Ascending aorta (tissue), 2 donors: ENCODE measurements at places on chromosomes 2 and 18. TPM values are rescaled to one million over a fixed set of nuclear protein-coding genes. Genes with fewer than 3 reads are reported as not detected.

The PUS10 gene
- 1.4 TPM for total RNA-seq

The GCG gene
- not detected for total RNA-seq

The ITGA6 gene
- total RNA-seq = 40.7 TPM

The MOGAT1 gene
- not detected for total RNA-seq

The CNTNAP5 gene
- not detected for total RNA-seq

The NRP2 gene
- total RNA-seq = 39.7 TPM

The C1D gene
- total RNA-seq = not detected

The IL1R2 gene
- 25.4 TPM for total RNA-seq

GRCh38 chr2:101264360-101264939 is 11.8 kb downstream of the CNOT11 start:
- no peak overlapping the region for H3K4me3 ChIP-seq
- DNase-seq = no peak
- H3K27ac ChIP-seq = no peak overlapping the region
- no peaks in the 10 kb centered on the region for H3K27me3 ChIP-seq
- no peaks in the 10 kb centered on the region for H3K4me1 ChIP-seq

DNA sequence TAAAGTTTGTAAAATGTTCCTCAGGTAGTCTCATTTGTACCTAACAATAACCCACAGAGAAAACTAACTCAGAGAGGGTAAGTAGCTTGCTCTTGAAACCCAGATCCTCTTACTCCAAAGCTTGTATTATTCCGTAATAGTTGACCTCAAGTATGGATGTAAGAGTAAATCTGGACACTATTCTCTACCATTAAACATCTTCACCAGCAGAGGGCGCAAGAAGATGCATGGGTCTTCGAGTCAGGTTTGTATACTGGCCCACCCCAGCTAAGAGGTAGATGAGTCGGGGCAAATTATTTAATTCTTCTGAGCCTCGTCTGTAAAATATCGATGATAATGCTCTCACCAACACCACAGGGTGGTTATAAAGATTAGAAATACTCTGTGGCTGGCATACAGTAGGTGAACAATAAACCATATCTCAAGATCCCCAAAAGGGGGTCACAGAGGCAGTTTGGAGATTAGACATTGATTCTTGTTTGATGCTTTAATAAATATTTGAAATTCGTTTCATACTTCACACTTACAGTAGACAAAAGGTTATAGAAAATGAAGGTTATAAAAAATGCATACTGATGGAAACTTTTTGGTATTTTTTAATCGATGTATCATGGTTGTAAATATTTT is 3.5 kb upstream of the CABLES1 start:
- no peaks in the 10 kb centered on the region for H3K36me3 ChIP-seq
- no peak overlapping the region for H3K27ac ChIP-seq
- H3K4me3 ChIP-seq = no peak overlapping the region
- H3K27me3 ChIP-seq = no peaks in the 10 kb centered on the region
- H3K4me1 ChIP-seq = no peaks in the 10 kb centered on the region
- peak; percentile 85 for DNase-seq

- no peaks in the 10 kb centered on the region for H3K27me3 ChIP-seq
- H3K36me3 ChIP-seq = no peaks in the 10 kb centered on the region
- no peak overlapping the region for H3K27ac ChIP-seq
- H3K4me1 ChIP-seq = no peaks in the 10 kb centered on the region
Observed at GRCh38 chr2:158717366-158718195, 77.5 kb upstream of the DAPL1 start.

- DNase-seq = no peak
- no peaks in the 10 kb centered on the region for H3K36me3 ChIP-seq
- H3K4me3 ChIP-seq = no peak overlapping the region
- no peaks in the 10 kb centered on the region for H3K27me3 ChIP-seq
- no peak overlapping the region for H3K27ac ChIP-seq
- no peaks in the 10 kb centered on the region for H3K4me1 ChIP-seq
Observed at GRCh38 chr2:190514676-190515075, 19.8 kb downstream of the NEMP2 start.

DNA sequence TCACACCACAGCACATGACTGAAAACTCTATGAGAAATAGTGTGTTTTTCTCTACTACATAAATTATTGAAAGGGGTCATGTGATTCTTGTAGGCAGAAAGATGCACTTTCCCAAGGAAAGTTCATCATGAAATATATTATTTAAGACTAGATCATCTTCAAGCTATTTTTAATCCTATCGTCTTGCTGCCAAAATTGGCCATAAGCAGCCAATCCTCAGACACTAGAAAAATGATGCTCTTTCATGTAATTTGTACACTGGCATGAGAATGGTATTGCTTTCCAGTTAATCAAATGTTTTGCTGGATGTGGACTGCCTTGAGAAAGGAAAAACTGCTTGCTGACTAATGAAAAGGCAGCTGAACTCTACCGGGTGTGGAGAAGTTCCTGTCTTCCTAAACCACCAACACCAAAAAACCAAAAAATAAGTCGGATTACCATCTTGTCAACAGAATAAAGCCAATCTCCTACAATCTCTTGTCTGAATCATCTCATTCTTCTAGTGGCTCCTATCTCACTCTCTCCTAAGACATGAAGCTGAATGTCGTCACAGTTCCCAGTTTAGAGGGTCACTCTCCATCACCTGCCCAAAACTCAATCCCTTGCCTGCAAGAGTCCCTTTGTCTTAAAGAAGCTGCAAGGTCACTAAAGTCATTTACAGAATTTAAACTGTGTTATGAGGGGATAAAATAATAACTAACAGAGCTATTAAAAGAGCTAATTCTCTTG is 5.3 kb downstream of the BCL2 start:
- no peak overlapping the region for H3K27ac ChIP-seq
- DNase-seq = no peak
- no peak overlapping the region for H3K4me3 ChIP-seq
- no peaks in the 10 kb centered on the region for H3K36me3 ChIP-seq
- no peaks in the 10 kb centered on the region for H3K27me3 ChIP-seq

GRCh38 chr2:231565887-231566594 is 26.6 kb upstream of the TEX44 start:
- H3K4me1 ChIP-seq = no peaks in the 10 kb centered on the region
- no peaks in the 10 kb centered on the region for H3K36me3 ChIP-seq
- no peaks in the 10 kb centered on the region for H3K27me3 ChIP-seq
- DNase-seq = no peak
- no peak overlapping the region for H3K4me3 ChIP-seq

DNA sequence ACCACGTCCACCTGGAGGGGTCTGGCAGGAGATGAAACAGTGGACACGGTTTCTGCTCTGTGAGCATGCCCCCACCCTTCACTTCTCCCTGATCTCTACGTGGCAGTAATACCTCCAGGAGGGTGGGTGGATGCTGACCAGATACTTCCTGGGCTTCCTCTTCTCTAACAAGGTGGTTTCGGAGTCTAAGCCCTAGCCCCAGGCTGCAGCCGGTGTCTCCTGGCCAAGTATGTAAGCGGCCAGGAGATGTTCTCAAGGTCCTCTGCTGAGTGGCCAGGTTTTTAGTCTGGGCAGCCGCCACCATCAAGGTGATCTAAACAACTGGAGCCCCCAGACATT is 101.8 kb upstream of the ASB18 start:
- H3K27me3 ChIP-seq = no peaks in the 10 kb centered on the region
- no peaks in the 10 kb centered on the region for H3K4me1 ChIP-seq
- no peaks in the 10 kb centered on the region for H3K36me3 ChIP-seq

GRCh38 chr2:240520130-240520973 is 37.4 kb downstream of the ANKMY1 start:
- no peaks in the 10 kb centered on the region for H3K27me3 ChIP-seq
- H3K27ac ChIP-seq = no peak overlapping the region
- H3K36me3 ChIP-seq = peaks cover 35% of the 10 kb centered on the region
- peaks cover 3% of the 10 kb centered on the region for H3K4me1 ChIP-seq
- peak; percentile 57 for DNase-seq

DNA sequence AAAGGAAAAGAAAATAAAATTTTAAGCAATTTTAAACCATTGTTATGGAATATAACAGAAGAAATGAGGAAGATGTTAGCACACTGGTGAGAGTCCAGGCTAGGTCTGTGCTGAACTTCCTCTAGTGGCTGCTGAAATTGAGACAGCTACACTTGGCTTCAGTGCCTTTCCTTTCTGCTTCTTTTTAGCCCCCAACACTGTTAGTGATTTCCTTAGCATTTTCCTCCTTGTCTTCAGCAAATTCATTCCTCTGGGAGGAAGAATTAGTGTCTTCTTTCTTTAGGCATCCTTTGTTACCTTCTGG is 47.6 kb downstream of the ITGAV start:
- no peaks in the 10 kb centered on the region for H3K4me1 ChIP-seq
- no peak for DNase-seq
- H3K36me3 ChIP-seq = peaks cover 24% of the 10 kb centered on the region
- H3K4me3 ChIP-seq = no peak overlapping the region
- no peaks in the 10 kb centered on the region for H3K27me3 ChIP-seq

DNA sequence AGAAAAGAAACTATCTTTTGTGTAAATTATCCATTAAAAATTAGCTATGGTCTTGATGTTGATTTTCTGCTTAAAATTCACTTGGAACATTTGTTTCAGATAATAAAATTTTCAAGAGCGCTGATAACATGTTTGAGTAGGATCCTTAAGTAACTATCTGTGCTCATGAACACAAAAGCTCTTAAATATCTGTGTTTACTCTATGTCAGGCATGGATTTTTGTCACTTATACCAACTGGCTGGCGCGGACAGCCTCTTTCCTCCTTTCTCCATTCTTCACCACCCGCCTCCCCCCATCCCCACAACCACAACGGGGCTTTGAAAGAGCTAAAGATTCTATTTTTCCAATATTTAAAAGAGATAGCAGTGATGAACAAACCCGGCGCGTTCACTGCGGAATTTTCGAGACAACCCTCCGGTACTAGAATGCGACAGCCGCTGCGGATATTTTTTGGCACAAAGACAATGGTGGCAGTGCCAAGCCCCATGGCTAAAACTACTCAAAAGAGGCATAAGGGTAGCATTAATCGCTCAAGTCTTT is 181.5 kb downstream of the TCF4 start:
- no peak for DNase-seq
- no peak overlapping the region for H3K4me3 ChIP-seq
- peaks cover 14% of the 10 kb centered on the region for H3K4me1 ChIP-seq
- no peaks in the 10 kb centered on the region for H3K36me3 ChIP-seq
- no peak overlapping the region for H3K27ac ChIP-seq

- H3K4me1 ChIP-seq = peaks cover 3% of the 10 kb centered on the region
- DNase-seq = no peak
- no peak overlapping the region for H3K27ac ChIP-seq
- no peak overlapping the region for H3K4me3 ChIP-seq
- no peaks in the 10 kb centered on the region for H3K27me3 ChIP-seq
- H3K36me3 ChIP-seq = peaks cover 11% of the 10 kb centered on the region
Observed at GRCh38 chr2:53941749-53942148, 29.0 kb downstream of the PSME4 start.

DNA sequence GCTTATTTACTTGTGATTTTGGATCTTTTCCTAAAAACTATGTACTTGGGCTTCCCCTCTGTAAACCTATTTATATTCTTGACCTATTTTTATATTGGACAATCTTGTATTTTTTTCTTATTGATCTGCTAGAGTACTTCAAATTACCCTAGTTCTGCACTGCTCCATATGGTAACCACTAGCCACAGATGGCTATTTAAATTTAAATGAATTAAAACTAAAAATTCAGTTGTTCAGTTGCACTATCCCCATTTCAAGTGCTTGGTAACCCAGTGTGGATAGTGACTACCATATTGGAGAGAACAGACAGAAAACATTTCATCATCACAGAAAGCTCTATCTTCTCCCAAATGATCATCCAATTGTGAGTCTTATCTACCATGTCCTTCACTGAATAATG is 74.3 kb downstream of the PDK1 start:
- H3K4me3 ChIP-seq = no peak overlapping the region
- no peaks in the 10 kb centered on the region for H3K36me3 ChIP-seq
- no peaks in the 10 kb centered on the region for H3K27me3 ChIP-seq
- no peak for DNase-seq
- H3K27ac ChIP-seq = no peak overlapping the region
- H3K4me1 ChIP-seq = no peaks in the 10 kb centered on the region

DNA sequence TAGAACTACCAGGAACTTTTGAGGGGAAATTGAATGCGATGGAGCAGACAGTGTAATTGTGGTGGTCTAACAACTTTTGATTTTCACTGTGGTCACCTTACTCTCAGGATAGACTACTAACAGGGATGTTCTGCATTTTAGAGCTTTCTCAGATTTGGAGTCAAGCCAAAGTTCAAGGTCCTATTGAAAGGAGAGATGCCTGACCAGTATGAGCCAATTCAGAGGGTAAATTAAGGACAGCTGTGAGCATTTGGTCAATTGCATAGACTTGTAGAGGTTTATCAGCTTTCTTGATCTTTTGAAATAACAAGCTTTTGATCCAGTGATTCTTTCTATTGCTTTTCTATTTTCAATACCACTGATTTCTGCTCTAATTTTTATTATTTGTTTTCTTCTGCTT is 1095.7 kb upstream of the CNTNAP5 start:
- H3K4me1 ChIP-seq = no peaks in the 10 kb centered on the region
- H3K27ac ChIP-seq = no peak overlapping the region
- no peaks in the 10 kb centered on the region for H3K36me3 ChIP-seq
- no peaks in the 10 kb centered on the region for H3K27me3 ChIP-seq
- no peak overlapping the region for H3K4me3 ChIP-seq
- DNase-seq = no peak

DNA sequence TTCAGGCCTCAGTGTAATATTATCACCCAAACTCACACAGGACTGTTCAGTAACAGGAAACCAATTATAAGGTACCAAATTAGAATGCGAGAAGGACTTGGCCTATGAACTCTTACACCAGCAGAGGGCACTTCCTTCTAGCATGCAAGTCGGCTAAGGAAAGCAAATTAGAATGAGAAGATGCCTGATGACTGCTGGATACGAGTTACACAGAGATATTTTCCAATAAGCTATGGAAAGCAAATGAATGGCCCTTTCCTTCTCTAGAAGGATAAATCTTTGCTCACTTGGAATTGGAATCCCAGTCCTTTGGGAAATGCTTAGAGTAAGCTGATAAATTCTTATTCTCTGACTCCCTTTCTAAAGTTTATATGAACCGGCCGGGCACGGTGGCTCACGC is 109.8 kb downstream of the AP1S3 start:
- peaks cover 9% of the 10 kb centered on the region for H3K4me1 ChIP-seq
- no peaks in the 10 kb centered on the region for H3K27me3 ChIP-seq
- no peak for DNase-seq
- no peaks in the 10 kb centered on the region for H3K36me3 ChIP-seq

DNA sequence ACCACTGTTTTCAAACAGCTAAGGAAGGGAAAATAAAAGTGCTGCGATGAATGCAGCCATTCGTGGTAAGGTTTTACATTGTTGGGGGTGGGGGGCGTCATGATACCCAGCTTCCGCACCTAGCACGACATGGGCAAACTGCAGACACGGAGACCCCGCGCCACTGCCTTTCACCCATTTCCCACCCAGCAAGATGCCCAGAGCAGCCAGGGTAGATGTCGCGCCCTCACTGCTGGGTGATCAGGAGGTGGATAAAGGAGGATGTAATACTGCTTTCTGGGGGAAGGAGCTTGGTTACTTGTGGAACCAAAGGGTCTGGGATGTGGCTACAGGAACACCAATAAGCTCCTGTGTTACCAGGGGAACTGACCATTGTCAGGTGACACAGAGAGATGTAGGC is 138.4 kb downstream of the ZNF516 start:
- no peak for DNase-seq
- H3K4me3 ChIP-seq = no peak overlapping the region
- H3K27ac ChIP-seq = no peak overlapping the region
- H3K27me3 ChIP-seq = no peaks in the 10 kb centered on the region
